ENCODE measurements at places on chromosomes 1 and 21. TPM values are rescaled to one million over a fixed set of nuclear protein-coding genes. Genes with fewer than 3 reads are reported as not detected.

SCMH1 gene
- 26.3 TPM for total RNA-seq

BRINP3 gene
- not detected for total RNA-seq

DNA sequence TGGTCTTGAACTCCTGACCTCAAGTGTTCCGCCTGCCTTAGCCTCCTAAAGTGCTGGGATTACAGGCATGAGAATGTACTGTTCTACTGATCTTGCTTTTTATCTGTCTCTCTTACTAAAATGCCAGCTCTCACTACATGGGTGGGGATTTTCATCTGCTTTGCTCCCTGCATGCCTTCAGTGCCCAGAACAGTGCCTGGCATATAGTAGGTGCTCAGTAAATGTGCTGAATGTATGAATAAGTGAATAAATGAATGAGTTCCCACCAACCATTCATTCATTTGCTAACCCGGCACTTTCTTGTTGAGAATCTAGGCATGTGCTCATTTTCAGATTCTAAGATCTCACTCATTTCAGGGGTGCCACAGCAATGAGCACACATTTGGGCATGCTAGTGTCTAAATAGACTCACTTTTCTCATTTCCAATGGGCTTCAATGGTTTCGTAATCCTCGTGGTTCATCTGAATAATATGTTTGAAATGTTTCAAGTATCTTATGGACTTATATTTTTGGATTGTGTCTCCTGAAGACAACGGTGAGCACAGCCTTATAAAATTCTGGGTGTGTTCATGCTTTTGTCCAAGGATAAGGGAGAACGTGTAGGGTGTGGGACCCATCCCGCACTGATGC is 7.6 kb downstream of the DHRS3 start:
- H3K36me3 ChIP-seq: peaks cover 93% of the 10 kb centered on the region
- H3K27me3 ChIP-seq: no peaks in the 10 kb centered on the region
- peaks cover 67% of the 10 kb centered on the region for H3K4me1 ChIP-seq
- no peak overlapping the region for H3K4me3 ChIP-seq
- DNase-seq: no peak

- no peak overlapping the region for H3K4me3 ChIP-seq
- peaks cover 3% of the 10 kb centered on the region for H3K27me3 ChIP-seq
Observed at GRCh38 chr1:69940231-69940630, 265.1 kb downstream of the LRRC40 start.

All from activated naive CD8-positive, alpha-beta T cell treated with anti-CD3 and anti-CD28 coated beads for 36 hours (primary cell).